ENCODE measurements at places on chromosomes 3 and 15.
A peak's percentile ranks its signal among the peaks of the same experiment; 100 is the strongest.

- DNase-seq: no peak
These were observed 540.2 kb downstream of the NAALADL2 start for GRCh38 chr3:175399156-175399840.

DNA sequence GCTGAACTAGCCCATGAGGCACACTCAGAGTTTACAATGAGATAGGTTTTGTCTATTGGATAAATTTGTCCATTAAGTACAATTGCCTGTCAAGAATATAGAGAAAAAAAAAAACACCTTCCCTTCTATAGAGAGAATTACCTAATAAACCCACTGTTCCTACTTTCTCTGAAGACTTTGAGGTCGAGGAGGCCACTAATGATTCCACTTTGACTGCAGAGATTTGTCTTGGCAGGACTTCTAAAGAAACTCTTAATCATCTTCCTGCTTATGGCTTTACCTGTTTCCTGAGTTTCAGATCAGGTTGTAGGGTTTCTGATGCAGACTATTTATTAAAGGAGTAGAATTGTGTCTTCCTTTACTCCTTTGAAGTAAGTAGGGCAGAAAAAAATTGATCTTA, 342.4 kb upstream of the KCNMB2 start:
- DNase-seq: peak; percentile 14

DNA sequence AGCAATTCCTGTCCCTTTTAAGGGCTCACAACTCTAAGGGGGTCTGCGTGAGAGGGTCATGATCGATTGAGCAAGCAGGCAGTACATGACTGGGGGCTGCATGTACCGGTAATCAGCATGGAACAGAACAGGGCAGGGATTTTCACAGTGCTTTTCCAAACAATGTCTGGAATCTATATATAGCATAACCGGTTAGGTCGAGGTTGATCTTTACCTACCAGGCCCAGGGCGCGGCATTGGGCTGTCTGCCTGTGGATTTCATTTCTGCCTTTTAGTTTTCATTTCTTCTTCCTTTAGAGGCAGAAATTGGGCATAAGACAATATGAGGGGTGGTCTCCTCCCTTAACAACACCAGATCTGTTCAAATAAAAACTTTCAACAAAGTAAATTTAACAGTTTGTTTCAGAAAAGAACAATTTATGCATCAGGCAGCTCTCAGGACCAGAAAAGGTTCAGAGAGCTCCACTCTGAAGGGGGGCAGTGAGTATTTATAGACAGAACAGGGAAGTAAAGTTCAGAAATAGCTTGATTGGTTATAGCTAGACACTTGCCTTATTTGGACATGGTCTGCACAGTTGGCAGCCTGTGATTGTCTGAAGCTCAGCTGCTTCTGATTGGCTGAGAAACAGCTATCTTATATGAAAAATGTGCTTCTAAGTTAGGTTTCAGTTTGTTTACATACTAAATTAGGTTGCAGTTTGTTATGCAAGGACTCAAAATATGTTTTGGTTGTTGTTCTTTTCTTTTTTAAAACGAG, 17.2 kb upstream of the B4GALT4 start:
- no peak for DNase-seq

DNA sequence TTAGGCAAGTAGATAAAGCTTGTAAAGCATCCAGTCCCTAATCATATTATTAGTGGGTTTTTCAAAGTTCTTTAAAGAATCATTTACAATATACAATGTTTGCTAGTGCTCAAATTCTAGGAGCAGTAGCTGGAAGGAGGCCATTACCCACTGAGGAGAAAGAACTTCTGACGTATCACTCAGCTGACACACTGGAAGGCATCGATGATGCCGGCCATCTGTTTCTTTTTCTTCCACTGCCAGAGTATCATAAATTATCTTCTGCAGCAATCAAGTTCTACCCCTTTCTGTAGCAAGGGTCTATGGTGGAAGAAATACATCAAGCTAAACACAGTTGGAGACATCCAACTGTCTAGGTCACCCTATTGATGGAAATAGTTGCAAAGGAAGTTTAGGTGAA, 243.2 kb upstream of the LRRN1 start:
- DNase-seq: no peak

- DNase-seq: no peak
These were observed 13.8 kb downstream of the RBM5 start for GRCh38 chr3:50102558-50102957.

DNA sequence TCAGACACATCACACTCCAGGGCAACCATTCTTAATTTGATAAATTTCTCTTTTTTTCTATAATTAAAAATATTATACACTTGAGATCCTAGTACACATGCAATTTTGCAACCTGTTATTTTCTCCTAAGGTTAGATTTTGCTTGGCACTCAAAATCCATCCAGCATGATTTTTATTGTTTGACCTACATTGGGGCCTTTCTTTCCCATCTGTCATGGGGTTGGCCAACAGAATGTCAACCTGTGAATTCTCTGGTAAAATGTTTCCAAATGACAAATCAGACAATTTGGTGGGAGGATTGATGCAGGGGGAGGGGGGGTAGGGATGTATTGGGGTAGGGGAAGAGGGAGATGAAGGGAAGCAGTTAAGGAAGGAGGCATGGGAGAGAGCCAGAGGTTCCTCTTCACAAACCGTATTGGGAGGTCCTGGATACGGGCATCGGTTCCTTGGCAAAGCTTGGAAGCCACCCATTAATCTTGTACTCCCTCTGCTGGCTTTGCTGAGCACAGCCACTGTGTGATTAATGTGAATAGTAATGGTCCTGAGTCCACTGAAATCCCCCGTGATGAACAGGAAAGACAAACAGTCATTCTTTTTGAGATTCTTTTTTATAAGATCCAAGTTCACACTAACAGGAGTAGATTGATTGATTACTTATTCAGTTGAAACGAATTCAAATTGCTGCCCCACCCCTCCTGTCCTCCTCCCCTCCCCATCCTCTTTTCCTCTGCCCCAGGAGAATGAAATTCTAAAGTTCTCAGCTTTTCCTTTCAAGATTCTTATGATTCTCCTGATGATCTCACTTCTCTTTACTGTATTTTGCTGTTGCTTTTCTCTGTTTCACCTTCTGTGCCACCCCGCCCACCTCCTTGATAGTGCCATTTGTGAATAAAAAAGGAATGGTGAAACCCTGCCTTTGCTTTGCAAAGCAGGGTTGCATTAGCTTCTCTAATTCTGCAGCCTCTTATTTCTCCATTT, 82.2 kb upstream of the SLC25A26 start:
- no peak for DNase-seq

- DNase-seq: no peak
These were observed 22.2 kb downstream of the XPC start for GRCh38 chr3:14156201-14156600.

- DNase-seq: no peak
These were observed 15.1 kb downstream of the PLSCR5 start for GRCh38 chr3:146589899-146590508.

- DNase-seq: peak; percentile 82
These were observed 140.7 kb upstream of the MEF2A start for GRCh38 chr15:99424978-99425656.
